ENCODE measurements at places on chromosomes 2 and 18. TPM values are rescaled to one million over a fixed set of nuclear protein-coding genes. Genes with fewer than 3 reads are reported as not detected.

The HOXD1 gene
- total RNA-seq = 4.3 TPM

The VIL1 gene
- not detected for total RNA-seq

The DSC2 gene
- under 0.01 TPM for total RNA-seq

The SPHKAP gene
- under 0.01 TPM for total RNA-seq

The SRBD1 gene
- 12.7 TPM for total RNA-seq

The ASTL gene
- not detected for total RNA-seq

The MTLN gene
- 65.7 TPM for total RNA-seq

The CERKL gene
- total RNA-seq = not detected

The ACMSD gene
- total RNA-seq = not detected

The SOS1 gene
- 7.8 TPM for total RNA-seq

Measured in epithelial cell of umbilical artery (primary cell).